KG1 (cell line): ENCODE measurements at places on chromosomes 5 and 9.

DNA sequence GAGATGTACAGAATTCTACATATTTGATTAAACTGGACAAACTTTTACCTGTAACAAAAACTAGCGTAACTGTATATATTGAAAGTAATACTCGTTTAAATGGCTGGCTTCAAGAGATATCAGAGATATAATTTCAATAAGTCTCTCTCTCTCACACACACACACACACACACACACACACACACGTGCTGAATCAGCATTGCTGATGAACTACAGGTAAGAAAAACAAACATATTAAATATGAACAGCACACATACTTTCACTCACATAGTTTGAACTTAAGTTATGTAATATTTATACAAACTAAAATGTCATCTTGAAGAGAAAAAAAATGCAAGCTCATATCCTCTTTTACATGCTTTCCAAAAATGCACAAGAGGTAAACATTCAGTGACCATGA, 145.4 kb downstream of the BNC2 start:
- DNase-seq: no peak

- no peak for DNase-seq
Measured at GRCh38 chr5:181041043-181041442, 977 bp downstream of the BTNL9 start.

DNA sequence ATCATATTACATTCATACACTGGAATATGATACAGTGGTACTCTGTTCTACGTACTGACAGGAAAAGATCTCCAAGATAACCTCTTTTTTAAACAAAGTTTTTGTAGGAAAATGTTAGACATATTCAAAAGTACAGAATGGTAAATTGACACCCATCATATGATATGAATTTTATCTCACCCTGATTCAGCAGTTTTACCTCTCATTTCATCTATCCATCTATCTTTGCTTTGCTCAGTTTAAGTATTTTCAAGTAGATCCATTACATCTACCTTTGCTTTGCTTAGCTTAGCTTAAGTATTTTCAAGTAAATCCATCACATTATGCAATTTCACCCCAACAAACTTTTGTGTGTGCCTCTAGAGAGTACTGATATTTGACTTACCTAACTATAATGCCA, 14.3 kb downstream of the CCDC112 start:
- DNase-seq: no peak

GRCh38 chr5:170499621-170500020, 4.2 kb upstream of the KCNIP1 start:
- no peak for DNase-seq

GRCh38 chr9:97475059-97475458, 26.4 kb upstream of the TMOD1 start:
- DNase-seq: no peak

- no peak for DNase-seq
Measured at GRCh38 chr9:91972076-91972626, 22.1 kb upstream of the ROR2 start.

GRCh38 chr9:136609838-136610311, 52.8 kb upstream of the EGFL7 start:
- no peak for DNase-seq
